Sigmoid colon (tissue), 7 donors: ENCODE measurements at places on chromosomes 7 and 10. TPM values are rescaled to one million over a fixed set of nuclear protein-coding genes. Genes with fewer than 3 reads are reported as not detected.

SUN3 gene
- not detected for total RNA-seq

SOSTDC1 gene
- 0.36 TPM for total RNA-seq

PANK1 gene
- 3.1 TPM for total RNA-seq

TMEM176A gene
- total RNA-seq: 27.8 TPM

DKK1 gene
- 2.0 TPM for total RNA-seq

ZNF92 gene
- 4.3 TPM for total RNA-seq

CALHM1 gene
- total RNA-seq: not detected

FAM171A1 gene
- 9.7 TPM for total RNA-seq

LRRD1 gene
- total RNA-seq: not detected

AGAP6 gene
- 12.8 TPM for total RNA-seq

MMRN2 gene
- total RNA-seq: 15.0 TPM

THSD7A gene
- total RNA-seq: 6.9 TPM

ATG9B gene
- total RNA-seq: not detected

TNKS2 gene
- 39.7 TPM for total RNA-seq

PRTFDC1 gene
- total RNA-seq: 7.7 TPM

BTBD16 gene
- total RNA-seq: 0.55 TPM

SFTPA1 gene
- not detected for total RNA-seq

GJD4 gene
- not detected for total RNA-seq

SLC26A4 gene
- total RNA-seq: 1.2 TPM

PKD1L1 gene
- total RNA-seq: 0.55 TPM

FFAR4 gene
- 0.99 TPM for total RNA-seq

KCND2 gene
- total RNA-seq: 3.3 TPM

PLPP4 gene
- total RNA-seq: 2.6 TPM

DNAJB6 gene
- 120 TPM for total RNA-seq

SYPL1 gene
- 138 TPM for total RNA-seq

PRF1 gene
- 1.4 TPM for total RNA-seq

SGCE gene
- total RNA-seq: 244 TPM

WNT8B gene
- total RNA-seq: not detected

NANOS1 gene
- 2.6 TPM for total RNA-seq

ZNF655 gene
- total RNA-seq: 124 TPM

SVOPL gene
- not detected for total RNA-seq

SPDYE2 gene
- total RNA-seq: not detected

ZP3 gene
- total RNA-seq: not detected

IFIT1B gene
- not detected for total RNA-seq

ADIRF gene
- 45.3 TPM for total RNA-seq

BAZ1B gene
- total RNA-seq: 67.3 TPM

INHBA gene
- 1.1 TPM for total RNA-seq

CYP3A7 gene
- total RNA-seq: 0.33 TPM
